ENCODE measurements at places on chromosomes 5 and 9.

GRCh38 chr5:136750224-136750862, 385.0 kb upstream of the TRPC7 start:
- no peak for DNase-seq

DNA sequence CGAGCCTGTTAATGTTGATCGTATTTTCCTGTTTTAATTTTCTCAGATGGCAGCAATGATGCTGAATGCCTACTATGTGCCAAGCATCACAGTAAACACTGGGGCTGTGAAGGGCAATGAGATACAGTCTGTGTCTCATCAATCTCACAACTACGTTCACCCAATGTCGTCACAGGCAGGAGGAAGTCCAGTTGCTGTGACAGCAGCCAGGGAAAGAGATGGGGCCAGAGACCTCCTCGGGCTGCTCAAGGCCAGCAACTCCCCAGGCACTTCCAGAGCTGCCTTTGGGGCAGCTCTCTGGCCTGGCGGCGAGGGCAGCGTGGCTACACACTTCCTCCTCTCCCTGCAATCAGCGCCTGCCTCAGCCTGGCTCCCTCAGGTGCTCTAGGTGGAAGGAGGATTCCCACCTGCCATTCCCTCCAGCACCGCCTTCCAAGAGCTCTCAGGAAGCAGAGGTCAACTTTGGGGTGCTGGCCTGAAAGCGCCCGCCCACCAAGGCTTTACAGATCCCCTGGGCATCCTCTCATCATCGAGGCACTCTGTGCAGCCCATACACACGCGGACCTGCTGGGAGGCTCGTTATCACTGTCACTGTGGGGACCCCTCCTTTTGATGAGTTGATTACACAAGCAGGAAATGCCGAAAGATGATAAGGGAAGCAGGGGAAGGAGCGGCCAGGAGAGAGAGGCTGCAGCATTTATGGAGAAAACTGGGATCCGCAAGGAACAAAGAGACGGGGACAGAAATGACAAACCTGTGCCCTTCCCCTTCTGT, 159.2 kb downstream of the ZDHHC21 start:
- DNase-seq: no peak

DNA sequence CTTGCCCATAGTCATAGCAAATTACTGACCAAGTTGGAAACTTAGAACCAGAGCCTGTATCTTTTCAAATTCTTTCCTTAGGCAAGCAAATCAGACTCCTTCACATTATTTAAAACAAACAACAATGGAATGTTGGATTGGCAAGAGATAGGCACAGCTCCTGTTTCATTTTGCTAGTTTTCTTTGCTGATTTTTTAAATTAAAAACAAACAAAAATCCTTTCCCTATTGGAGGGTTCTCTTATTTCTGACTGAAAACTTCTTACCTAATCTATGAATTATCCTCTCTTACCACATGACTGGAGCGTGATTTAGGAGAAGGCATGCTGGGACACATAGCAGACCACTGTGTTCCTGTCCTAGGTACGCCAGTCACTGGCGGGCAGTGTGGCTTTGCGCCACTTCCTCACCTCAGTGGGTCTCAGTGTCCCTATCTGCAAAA, 63.0 kb downstream of the TTC39B start:
- DNase-seq: no peak

GRCh38 chr5:122180146-122180712, 50.9 kb downstream of the ZNF474 start:
- DNase-seq: no peak
